A549 treated with Mapracorat at 1 μM for 4 hours (cell line): ENCODE measurements at places on chromosomes 1 and 21. TPM values are rescaled to one million over a fixed set of nuclear protein-coding genes. Genes with fewer than 3 reads are reported as not detected.

Gene MOB3C
- 3.6 to 4.3 TPM (median 3.9 TPM) in 5 replicates for total RNA-seq

Gene CDA
- total RNA-seq, result 29.1 to 42.2 TPM (median 35.4 TPM) in 5 replicates

Gene RPAP2
- 8.2 to 11.0 TPM (median 9.8 TPM) in 5 replicates for total RNA-seq

Gene SERPINC1
- not detected in 5 replicates for total RNA-seq

Gene TMEM81
- total RNA-seq, result 1.3 to 3.0 TPM (median 2.1 TPM) in 5 replicates

Gene MYOG
- not detected in 5 replicates for total RNA-seq

Gene CFAP74
- total RNA-seq, result 0.06 TPM in 1 of 5 replicates, not detected in the others

Gene AK5
- 4.5 to 8.7 TPM (median 7.9 TPM) in 5 replicates for total RNA-seq

Gene HSD3B2
- total RNA-seq, result not detected in 5 replicates

Gene SLAMF8
- 0.08 to 0.27 TPM (median 0.22 TPM) in 5 replicates for total RNA-seq

Gene TCHHL1
- total RNA-seq, result not detected in 5 replicates

Gene NUDT4B
- 0.95 to 1.6 TPM (median 1.3 TPM) in 5 replicates for total RNA-seq

Gene MROH9
- not detected in 5 replicates for total RNA-seq

Gene LCE3D
- 1.7 to 2.7 TPM (median 2.3 TPM) in 5 replicates for total RNA-seq

Gene LRRC8C
- 9.2 to 11.9 TPM (median 11.6 TPM) in 5 replicates for total RNA-seq

Gene MX2
- total RNA-seq, result 0.08 TPM in 1 of 5 replicates, not detected in the others

Gene LCE1C
- not detected in 5 replicates for total RNA-seq

Gene ZNF593OS
- total RNA-seq, result 0.65 TPM in 1 of 5 replicates, not detected in the others

Gene NPPB
- 0.22 TPM in 1 of 5 replicates, not detected in the others for total RNA-seq

Gene HENMT1
- 3.9 to 5.3 TPM (median 4.3 TPM) in 5 replicates for total RNA-seq

Gene DNAJC28
- 0.29 to 0.42 TPM (median 0.34 TPM) in 5 replicates for total RNA-seq

Gene LRRC3
- 1.5 to 2.3 TPM (median 2.1 TPM) in 5 replicates for total RNA-seq

Gene ZBTB48
- total RNA-seq, result 12.0 to 18.4 TPM (median 17.1 TPM) in 5 replicates

Gene PLCH2
- 0.15 to 0.53 TPM (median 0.30 TPM) in 5 replicates for total RNA-seq

Gene HSF2BP
- 1.7 to 2.7 TPM (median 1.9 TPM) in 5 replicates for total RNA-seq

Gene KCNT2
- total RNA-seq, result 0.03 to 0.05 TPM (median 0.04 TPM) in 3 of 5 replicates, not detected in the others

Gene EGLN1
- 50.5 to 63.1 TPM (median 57.9 TPM) in 5 replicates for total RNA-seq

Gene SCMH1
- 11.3 to 14.2 TPM (median 12.9 TPM) in 5 replicates for total RNA-seq
